ENCODE measurements at places on chromosomes 16 and 17.

DNA sequence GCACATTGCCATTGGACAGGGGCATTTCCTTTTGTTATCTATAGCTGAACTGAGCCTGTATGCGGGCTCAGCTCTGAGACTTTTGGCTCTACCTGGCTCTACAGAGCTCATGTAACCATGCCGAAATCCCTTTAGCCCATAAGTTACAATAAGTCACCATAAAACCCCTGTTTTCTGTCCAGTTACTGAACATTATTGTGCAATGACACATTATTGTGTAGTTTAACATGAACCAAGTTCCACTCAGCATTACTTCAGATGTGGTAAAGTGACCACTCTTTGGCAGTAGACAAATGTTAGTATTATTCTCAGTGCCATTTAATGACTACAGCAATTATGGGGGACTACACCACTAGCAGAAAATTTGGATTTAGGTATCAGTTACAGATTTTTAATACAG lies 65.4 kb upstream of the RASL10B start:
- no peak for DNase-seq

GRCh38 chr16:29230671-29231096 lies 175.8 kb downstream of the NPIPB11 start:
- DNase-seq, result no peak

- no peak for DNase-seq
Observed at GRCh38 chr17:5804251-5804650, 219.9 kb upstream of the NLRP1 start.

- no peak for DNase-seq
Observed at GRCh38 chr17:16255481-16255921, 38.5 kb downstream of the PIGL start.

- DNase-seq, result peak; percentile 20
Observed at GRCh38 chr17:42354956-42355843, 33.0 kb downstream of the STAT3 start.

GRCh38 chr16:87507351-87508069 lies 14.7 kb upstream of the ZCCHC14 start:
- no peak for DNase-seq

GRCh38 chr17:4986951-4987766 lies at the start of gene CAMTA2:
TSS of gene CAMTA2 (minus strand) at chr17:4987675. CDS start at chr17:4986222, 1,453 bp downstream.
- peak; percentile 87 for DNase-seq

Measured in GM06990 (cell line).